Cortex of kidney (tissue), 1 donor: ENCODE measurements at places on chromosomes 12 and 14.

GRCh38 chr12:46365951-46366379 is 6.6 kb downstream of the SLC38A2 start:
- no peak for DNase-seq

DNA sequence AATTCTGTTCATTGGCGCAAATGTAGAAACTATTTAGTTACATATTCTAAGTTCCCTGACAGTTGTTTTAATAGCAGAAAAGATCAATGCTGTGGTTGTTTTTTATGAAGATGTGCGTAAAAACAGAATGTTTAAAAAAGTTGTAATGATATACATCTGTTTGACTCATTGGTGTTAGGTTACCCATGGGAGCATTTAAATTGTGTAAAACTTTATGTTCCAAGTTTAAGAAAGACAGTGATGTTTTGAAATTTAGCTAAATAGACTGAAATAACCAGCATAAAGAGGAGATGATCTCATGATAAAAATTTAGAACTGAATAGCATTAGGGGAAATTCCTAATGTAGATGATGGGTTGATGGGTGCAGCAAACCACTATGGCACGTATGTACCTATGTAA is 3.6 kb downstream of the PELI2 start:
- DNase-seq = no peak

DNA sequence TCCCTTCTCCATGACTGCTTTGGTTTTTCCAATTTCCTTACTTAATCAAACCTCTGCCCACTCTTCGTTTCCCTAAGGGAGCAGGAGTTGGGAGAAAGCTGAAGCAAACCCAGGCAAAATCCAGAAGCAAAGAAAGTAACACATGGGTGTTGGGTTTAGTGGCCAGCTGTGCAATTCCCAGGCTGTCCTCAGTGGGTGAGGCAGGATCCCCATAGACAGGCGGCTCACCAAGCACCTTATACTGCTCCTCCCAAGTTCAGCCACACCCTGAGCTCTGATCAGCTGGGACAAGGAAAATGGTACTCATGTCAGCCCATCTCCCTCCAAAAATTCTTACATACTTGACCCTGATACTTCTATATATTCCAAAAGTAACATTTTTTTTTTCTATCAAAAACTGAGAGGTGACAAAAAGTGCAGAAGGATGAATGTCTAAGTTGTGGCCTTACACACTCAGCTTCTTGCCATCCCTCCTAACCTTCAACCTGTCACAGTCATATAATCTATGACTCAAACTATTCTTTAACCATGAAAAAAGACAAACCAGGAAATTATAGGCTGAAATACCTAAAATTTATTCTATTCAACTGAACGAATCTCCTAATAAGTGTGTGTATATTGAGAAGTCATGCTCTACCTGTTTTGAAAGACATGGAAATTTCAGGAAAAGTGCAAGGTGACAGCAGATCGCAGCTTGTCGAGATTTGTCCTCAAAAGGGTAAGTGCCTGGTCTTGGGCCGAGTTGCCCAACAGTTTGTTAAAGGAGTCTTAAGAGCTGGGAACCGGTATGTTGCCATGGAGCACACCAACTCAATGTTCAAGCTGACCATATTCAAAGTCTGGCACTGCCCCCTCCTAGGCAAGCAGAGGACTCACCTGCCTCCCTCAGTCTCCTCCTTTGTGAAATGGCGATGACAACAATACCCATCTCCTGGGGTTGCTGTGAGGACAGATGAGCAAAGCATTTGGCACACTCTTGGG is 17.6 kb upstream of the ZFP36L1 start:
- DNase-seq = no peak

- no peak for DNase-seq
Observed at GRCh38 chr12:12032260-12032791, 38.4 kb upstream of the BCL2L14 start.

- DNase-seq = no peak
Observed at GRCh38 chr12:122986258-122986871, 5.9 kb downstream of the ARL6IP4 start.

DNA sequence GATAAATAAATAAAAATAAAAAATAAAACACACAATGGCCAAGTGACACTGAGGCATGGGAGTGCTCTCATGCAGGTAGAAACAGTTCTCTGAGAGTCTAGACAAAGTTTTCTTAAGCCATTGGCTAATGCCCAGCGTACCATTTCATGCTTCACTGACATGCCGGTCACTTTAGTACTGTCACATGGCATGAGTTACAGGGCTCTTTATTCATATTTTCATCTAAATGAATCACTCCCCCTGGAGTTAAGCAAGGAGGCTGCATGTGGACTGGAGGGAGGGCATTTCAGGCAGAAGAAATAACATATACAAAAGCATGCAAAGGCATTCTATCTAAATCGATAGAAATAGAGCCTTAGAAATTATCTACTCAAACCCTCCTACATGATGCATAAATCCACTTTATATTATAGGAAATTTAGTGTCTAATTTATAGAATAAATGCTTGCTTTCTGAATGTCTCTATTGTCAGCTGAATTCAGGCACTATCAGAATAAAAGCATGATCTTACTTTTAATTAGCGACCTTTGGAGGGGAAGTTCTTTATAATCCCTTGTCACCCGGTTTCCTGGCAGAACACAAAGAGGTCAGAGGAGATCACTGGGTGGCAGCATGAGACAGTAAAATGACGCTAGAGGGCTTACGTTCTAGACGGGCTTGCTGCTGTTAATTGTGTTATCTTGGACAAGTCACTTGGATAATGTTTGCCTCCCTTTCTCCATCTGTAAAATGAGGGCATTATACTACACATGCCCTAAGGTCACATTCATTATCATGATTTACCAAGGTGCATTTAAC is 17.5 kb downstream of the DYRK4 start:
- DNase-seq = no peak
